ENCODE measurements at places on chromosomes 7 and 10.

DNA sequence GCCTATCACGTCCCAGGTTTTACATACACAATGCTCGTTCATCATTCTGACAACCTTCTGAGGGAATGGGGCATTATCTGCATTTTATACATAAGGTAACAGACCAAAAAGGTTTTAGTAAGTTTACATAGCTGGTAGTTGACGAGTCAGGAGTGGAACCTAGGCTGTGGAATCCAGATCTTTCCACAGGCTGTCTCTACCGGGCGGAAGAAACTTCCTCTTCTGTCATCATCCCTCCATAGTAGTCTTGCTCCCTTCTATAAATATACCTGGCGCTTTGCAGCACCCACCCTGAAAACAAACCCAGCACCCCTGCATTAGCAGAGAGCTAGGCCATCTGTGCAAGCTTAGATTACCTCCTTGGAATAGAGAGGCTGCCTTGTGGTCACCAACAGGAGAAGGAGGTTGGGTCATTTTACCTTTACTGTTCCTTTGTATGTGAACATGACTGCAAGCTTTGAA, 1.3 kb downstream of the TSPAN13 start:
- DNase-seq: no peak

DNA sequence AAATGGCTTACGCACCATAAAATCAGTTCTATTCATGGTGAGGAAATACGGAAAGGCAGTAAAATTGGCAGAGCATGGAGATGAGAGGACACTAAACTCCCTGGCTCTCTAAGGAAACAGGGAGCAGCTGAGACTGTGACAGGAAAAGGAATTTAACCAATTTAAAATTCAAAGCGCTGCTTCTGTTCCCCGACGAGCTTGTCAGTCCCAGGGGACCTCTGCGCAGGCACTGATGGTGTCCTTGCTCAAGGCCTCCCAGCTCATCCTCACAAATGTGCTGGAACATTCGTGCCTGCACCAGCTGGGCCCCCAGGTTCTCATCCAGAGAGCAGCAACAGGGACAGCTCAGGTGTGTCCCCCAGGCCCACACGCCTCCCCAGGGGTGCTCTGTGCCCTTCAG, 101.4 kb downstream of the MAD1L1 start:
- no peak for DNase-seq

DNA sequence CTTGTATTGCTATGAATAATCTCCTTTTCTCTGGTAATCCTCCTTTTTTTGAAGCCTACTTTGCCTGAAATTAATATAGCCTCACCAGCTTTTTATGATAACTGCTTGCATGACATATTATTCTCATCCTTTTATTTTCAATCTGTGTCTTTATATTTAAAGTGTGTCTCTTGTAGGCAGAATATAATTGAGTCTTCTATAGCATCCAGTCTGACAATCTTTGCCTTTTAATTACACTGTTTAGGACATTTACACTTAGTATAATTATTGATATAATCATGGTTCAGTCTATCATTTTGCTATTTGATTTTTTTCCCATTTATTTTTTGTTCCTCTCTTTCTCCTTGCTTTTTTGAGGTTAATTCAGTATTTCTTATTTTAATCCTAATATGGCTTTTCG, 240.9 kb upstream of the HPS1 start:
- no peak for DNase-seq

DNA sequence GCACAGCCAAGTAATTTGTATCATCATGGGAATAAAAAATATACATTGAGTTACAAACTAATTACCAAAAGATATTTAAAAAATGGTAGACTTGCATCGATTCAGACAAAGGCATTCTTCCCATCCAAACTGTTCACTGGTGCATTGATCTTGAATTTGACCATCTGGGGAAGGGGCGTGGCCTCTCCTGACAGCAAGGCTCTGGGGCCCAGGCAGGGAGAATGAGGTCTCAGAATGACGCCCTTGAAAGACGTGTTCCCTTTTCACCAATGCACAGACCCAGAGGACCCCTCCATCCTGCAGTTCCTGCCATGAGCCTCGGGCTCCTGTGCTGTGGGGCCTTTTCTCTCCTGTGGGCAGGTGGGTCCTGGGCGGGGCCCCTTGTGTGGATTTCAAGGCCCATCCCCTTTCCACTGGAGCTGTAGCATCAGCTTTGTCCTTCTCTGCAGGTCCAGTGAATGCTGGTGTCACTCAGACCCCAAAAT, 91.1 kb upstream of the PRSS58 start:
- DNase-seq: no peak

DNA sequence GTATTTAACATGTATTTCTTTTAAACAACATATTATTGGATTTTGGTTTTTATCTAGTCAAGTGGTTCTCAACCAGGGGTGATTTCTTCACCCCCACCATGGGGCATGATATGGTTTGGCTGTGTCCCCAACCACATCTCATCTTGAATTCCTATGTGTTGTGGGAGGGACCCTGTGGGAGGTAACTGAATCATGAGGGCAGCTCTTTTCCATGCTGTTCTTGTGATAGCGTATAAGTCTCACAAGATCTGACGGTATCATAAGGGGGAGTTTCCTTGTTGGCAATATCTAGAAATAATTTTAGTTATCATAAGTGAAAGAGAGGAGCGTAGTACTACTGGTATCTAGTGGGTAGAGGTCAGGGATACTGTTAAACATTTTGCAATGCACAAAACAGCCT, 37.6 kb downstream of the TMEM168 start:
- DNase-seq: no peak

GRCh38 chr10:50384898-50385297, 133.6 kb upstream of the ASAH2 start:
- DNase-seq: no peak

GRCh38 chr7:70919481-70920073, 212.4 kb upstream of the GALNT17 start:
- DNase-seq: no peak

GRCh38 chr7:11710377-11710776, 121.6 kb downstream of the THSD7A start:
- DNase-seq: no peak

DNA sequence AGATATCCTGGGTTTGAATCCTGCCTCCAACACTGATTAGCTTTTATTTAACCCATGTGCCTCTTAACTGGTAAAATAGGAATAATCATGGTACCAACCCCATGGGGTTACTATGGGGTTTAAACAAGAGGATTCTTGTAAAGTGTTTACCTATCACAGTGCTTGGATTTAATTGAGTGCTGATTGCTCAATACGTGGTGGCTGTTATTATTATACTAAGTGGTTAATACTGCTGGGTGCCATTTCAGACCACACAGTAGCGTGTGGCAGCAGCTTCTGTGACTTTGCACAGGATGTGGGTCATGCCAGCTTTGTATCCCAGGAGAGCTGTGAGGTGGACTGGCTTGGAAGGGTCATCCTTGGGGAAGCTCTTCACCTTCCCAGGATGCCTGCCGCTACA, 177.2 kb downstream of the SEC23IP start:
- DNase-seq: no peak

DNA sequence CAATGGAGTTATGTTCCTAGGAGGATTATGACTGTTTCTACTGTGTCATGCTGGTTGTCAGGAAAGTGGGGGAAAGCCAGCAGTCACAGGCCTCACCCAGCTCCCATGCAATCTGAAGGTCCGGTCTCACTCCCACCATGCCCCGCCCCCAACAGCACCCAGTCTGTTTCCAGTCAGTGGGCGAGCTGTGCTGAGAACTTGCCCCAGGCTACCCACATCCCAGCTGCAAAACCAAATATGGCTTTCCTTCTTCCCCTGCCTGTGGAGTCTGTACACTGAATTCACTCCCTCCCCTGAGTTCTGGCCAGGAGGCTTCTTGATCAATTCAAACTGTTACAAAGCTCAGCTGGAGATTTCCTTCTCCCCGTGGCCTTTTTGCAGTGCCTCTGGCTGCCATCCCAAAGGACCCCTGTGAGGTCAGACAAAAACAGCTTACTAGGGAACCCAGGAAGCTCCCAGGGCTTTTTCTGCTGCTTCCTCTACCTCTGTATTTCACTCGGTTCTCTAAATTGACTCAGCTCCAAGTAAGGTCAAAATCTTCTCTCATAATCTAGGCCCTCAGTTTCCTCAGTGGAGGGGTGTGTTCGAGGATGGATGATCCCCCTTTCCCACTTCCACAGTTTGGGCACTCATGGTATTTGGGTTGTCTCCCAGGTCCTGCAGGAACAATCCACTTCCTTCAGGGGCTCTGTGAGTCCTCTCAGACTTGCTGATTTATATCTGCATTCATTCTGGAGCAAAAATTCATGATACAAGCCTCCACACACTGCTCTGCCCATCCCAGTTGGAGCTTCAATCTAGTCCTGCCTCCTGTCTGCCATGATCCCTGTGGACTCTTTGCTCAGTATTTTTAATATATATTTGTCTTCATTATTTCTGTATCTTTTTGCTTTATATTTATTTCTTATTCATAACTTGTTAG, 205.5 kb downstream of the SEMA3D start:
- no peak for DNase-seq

GRCh38 chr10:55378196-55378595, 577.2 kb upstream of the PCDH15 start:
- DNase-seq: no peak

All from stimulated activated CD8-positive, alpha-beta memory T cell treated with anti-CD3 and anti-CD28 coated beads, Interleukin-4, amount 100 ng/mL, for 1 hour (primary cell).